ENCODE measurements at places on chromosomes 2 and 18.

GRCh38 chr2:12391116-12391515 lies 325.6 kb upstream of the TRIB2 start:
- DNase-seq, result no peak

DNA sequence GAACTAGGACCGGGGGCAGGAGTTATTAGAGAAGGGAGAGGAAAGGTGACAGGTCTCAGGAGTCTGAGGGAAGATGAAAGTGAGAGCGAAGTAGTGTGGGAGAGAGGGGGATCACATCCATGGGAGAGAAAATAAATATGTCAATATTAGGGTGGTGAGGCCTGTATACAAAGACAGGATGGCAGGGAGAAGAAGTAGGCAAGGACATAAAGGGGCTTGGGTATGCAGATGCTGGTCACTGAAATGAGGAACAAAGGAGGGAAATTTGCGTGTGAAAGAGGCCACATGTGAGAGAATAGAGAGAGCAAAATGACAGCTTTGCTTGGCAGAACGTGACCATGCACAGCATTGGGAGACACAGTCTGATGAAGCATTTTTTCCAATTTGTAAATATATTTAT lies 13.6 kb downstream of the METAP1D start:
- DNase-seq, result no peak

DNA sequence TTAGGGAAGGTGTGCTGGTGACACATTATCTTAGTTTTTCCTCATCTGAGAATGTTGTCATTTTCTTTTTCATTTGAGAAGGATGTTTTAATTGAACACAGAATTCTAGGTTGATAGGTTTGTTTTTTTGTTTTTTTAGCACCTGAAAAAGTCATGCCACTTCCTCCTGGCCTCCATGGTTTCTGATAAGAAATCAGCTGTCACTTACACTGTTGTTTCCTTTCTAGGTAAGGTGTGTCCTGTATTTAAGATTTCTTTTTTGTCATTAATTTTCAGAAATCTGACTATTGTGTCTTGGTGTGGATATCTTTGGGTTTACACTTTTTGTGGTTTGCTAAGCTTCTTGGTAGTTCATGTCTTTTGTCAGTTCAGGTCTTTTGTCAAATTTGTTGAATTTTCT lies 99.3 kb downstream of the ROCK1 start:
- no peak for DNase-seq

DNA sequence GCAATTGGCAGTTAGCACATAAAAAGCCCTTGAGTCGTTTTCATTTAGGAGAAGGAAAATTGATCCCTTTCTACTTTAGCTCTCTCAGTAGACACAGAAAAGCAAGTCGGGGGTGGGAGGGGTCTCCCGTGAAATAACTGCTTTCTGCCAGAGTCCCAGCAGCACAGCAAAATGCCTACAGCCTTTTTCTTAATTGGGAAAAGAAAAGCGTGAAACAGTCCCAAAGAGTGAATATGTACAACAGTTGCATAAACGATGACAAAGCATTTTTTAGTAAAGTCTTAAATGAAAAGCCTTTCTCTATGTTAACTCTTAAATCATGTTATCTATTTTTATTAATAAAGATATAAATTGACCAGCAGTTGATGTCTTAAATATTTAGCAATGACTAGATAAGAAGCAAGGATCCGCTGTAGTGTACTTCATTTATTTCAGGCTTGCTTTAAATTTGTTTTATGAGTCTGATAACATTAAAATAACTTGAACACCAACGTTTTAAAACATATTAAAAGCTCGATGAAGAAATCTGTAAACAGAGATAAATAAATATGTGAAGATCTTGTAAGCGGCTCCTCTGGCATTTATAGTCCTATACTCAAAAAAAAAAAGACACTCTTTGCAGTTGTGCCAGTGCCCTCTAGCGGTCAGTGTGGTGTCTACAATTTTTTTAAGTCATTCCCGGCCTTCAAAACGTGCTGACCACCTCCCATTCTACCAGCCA lies 42.3 kb upstream of the ATIC start:
- peak; percentile 81 for DNase-seq

DNA sequence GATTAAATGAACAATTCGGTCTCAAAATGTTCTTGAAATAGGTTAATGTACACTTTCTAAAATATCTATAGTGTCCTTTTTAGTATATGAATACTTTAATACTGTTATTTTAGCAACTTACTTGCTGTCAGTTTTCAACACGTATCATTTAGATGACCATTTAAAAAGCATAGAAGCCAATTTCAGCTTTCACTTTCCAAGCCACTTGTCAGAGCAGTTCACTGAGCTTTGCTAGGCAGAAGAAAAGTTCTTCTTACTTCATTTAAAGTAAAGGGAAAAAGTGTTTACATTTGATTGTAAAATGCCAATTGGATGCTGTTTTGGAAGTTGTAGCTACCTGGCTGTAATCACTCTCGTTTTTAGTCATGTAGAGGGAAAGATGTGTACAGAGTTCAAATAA lies 126.0 kb downstream of the KCNH7 start:
- DNase-seq, result no peak

DNA sequence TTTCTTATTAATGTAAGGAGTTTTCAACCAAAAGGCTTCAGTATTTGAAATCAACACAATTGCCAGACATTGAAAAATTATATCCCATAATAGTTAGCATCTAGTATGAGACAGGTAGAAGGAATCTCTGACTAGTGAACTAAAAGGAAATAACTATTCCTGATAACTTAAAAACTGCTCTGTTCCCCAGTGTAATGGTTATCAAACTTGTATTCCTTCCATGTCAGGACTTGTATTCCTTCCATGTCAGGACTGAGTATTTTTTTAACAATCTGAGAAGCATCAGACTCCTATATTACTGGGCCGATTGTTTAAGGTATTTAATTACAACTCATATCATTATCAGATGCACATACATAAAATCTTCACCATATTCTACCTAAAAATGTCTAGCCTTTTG lies 238.5 kb downstream of the HNMT start:
- no peak for DNase-seq

All from fibroblast of skin of back (primary cell).